T-cell (primary cell): ENCODE measurements at places on chromosomes 3 and 15.

DNA sequence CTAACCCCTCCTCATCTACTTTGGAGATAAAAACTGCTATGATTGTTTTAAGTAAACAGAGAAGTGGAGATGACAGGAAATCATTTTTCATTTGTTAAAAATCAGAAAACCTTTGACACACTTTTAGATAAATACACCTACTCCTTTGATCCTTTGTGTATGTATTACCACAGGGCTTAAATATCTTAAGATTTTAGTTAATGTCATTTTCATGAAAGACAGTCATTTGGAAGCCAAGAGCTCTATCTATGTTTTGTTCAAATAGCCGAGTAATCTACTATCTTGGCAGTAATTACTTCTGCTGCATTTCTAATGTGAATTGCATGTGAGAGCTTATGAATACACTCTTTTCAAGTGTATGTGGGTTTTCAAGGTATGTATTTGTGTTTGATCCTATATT is 2.0 kb downstream of the ARPP21 start:
- DNase-seq, result no peak

- DNase-seq, result no peak
These were observed 3.3 kb upstream of the DCP1A start for GRCh38 chr3:53350652-53351051.

GRCh38 chr3:171765511-171765887 is 44.8 kb downstream of the PLD1 start:
- DNase-seq, result no peak

- no peak for DNase-seq
These were observed 44.3 kb upstream of the CPNE4 start for GRCh38 chr3:132079147-132079546.
